ENCODE measurements at places on chromosomes 2 and 18.

DNA sequence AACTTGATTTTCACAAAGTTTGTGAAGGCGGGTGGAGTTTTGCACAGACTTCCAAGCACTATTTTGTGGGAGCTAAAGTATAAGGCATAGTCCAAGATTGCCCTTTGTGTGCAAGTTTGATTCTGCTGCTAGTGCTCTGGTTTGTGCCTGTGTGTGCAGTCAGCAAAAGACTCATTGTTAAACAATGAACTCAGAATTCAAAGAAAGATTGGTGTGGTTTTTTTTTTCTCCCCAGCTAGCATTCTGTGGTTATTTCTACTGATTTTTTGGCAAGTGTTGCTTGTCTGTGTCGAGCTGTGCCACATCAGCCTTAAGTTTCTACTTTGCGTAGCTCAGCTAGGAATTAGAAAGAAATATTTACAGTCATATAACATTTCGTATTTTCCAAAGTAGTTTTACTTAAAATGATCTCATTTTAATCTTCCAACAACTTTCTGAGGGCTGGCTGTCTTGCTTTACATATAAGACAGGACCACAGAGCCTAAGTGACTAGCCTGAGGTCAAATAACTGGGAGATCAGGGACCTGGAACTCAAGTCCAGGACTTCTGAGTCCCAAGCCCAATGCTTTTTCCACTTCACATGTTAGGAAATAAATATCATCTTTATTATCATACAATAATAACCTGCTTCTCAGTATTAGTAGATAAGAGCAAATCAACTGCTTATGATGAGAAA is 69.8 kb downstream of the BABAM2 start:
- no peak for DNase-seq

- DNase-seq = no peak
Observed at GRCh38 chr2:17858064-17858463, 20.4 kb upstream of the KCNS3 start.

- DNase-seq = no peak
Observed at GRCh38 chr2:98445177-98445682, 572 bp downstream of the INPP4A start.

DNA sequence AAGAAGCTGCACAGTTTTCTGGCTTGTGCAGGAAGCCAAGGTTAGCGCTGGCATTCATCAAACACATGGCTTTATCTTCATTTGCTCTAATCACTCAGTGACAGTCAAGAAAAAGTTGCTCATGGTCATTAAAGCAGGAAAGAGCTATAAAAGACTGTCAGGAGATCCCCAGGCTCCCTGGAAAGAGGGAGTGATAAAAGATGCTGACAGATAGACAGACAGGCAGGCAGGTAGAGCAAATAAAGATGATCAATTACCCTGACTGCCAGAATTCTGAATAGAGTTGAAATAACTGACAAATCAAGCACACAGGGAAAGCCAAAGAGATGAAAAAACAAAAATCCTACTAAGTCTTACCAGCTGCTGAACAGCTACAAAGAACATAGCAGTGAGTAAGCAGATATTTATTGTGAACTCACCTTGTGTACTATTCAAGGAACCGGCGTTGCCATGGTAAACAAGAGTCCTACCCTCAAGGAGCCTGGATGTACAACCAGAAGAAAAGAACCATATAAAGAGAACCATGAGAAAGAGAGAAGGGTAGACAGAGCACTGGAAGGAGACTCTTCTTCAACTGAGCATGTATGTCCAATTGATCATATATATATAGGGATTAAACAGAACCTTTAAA is 68.0 kb downstream of the RNF152 start:
- no peak for DNase-seq

- DNase-seq = no peak
Observed at GRCh38 chr2:239168575-239168974, 232.2 kb downstream of the HDAC4 start.

- DNase-seq = no peak
Observed at GRCh38 chr2:224173210-224173609, 134.1 kb upstream of the SERPINE2 start.

GRCh38 chr2:219106251-219106650 is 45.5 kb upstream of the IHH start:
- DNase-seq = no peak
